HCT116 (cell line): ENCODE measurements at places on chromosomes 7 and 10.

DNA sequence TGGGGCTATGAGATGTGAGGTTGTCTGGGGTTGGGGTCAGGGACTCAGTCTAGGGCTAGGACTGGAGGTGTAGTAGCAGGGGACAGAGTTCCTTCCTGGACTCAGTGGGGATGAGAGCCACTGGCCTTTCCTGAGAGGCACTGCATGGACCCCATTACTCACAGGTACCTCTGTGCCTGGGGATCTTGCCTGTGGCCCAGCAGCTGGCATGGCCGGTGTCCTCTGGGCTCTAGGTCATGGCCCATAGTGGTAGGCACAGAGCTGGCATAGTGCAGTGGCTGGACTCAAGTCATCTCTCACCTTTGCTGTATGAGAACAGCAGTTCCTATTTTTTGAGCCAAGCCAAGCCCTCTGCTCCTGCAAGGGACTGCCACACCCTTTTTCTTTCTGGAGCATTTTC lies 51.9 kb downstream of the NEURL1 start:
- no peak overlapping the region for H3K27ac ChIP-seq
- H3K4me3 ChIP-seq, result no peak overlapping the region
- no peaks in the 10 kb centered on the region for H3K36me3 ChIP-seq
- no peak for DNase-seq
- H3K27me3 ChIP-seq, result no peaks in the 10 kb centered on the region

DNA sequence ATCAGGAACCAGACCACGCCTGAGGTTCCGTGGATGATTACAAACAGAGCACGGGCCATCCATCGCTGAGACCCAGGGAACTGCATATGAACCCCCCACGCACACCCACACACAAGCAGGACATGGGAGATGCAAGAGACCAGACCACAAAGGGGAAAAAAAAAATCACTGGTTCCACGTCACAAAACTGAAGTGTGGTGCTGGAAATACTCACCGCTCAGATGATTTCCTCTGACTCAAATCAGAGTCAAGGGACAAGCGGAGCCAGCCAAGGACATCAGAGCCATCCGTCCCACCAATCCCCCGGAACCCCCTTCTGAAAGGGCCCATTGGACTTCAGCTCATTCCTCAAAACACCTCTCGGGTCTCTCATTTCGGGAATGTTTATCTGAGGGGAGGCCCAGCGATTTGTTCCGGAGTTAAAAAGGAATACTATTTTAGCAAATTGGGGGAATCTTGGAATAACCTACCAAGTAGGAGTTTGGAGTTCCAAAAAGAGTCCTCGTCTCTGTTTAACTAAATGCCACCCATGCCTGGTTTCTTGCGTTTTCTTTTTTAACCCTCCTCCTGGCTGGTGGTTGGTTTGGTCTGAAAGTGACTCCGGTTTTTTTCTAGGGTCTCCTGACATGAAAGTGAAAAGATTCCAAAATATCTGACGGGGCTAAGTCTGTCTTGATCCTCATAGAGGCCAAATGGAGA lies 15.0 kb downstream of the SNX8 start:
- H3K27me3 ChIP-seq, result no peaks in the 10 kb centered on the region
- peaks cover 3% of the 10 kb centered on the region; the same call in 1 of the 2 replicates for H3K4me1 ChIP-seq
- H3K36me3 ChIP-seq, result no peaks in the 10 kb centered on the region
- DNase-seq, result no peak
- no peak overlapping the region for H3K4me3 ChIP-seq

DNA sequence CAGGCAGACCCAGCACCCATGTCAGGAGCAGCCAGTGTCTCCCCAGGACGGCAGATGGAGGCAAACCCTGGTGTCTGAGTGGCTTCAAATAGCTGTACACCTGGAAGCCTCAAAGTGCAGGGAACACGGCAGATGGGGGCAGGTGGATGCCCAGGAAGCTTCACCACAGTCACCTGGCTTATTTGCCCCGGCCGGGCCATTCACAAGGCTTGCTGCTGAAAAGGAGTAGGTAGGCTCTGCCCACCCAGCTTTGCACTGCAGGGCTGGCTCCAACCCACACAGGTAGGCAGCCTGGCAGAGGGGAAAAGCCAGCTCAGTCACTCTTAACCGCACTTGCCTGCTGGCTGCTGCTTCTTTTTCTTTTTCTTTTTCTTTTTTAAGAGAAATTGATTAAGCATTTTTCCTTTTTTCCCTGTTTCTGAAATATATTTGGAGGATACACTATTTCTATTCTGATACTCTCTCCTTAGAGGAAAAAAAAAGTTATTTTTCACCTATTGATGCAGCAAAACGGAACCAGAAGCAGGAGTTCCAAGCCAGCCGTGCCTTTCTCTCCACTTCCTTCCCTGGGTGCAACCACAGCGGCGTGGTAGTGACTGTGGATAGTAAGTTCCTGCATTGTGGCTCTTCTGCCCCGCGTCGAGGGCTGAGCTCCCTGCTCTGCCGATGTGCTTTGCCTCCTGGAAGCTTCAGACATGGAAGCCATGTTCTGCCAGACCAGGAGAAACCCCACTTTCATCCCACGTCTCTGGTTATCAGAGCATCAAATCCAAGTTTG lies 118.3 kb downstream of the KLF6 start:
- H3K4me3 ChIP-seq, result no peak overlapping the region
- 0 out of 2 replicates have a peak, but pooled peaks cover 4% of the 10 kb centered on the region for H3K4me1 ChIP-seq
- no peak overlapping the region for H3K27ac ChIP-seq
- DNase-seq, result no peak
- no peaks in the 10 kb centered on the region for H3K36me3 ChIP-seq
- H3K27me3 ChIP-seq, result no peaks in the 10 kb centered on the region

DNA sequence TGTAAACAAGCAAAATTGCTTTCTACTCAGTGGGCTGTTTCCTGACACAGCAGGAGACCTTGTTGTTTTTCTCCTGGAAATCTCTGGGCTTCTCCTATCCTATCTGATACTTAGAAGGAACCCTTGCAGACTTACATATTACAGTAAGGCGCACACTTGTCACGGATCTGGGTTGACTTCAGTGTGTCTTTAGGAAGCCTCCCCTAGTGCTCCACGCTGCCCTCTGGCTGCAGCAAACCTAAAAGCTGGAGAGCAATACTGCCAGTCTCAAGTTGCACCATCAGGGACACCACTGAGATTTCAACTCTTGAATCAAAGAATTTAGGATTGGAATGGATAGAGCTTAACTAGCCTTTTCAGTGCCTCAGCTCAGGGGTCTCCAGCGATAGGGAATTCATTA lies 495.3 kb downstream of the LRMDA start:
- peaks cover 10% of the 10 kb centered on the region; the same call in 1 of the 2 replicates for H3K27me3 ChIP-seq
- H3K36me3 ChIP-seq, result no peaks in the 10 kb centered on the region
- DNase-seq, result peak; percentile 24
- H3K4me3 ChIP-seq, result no peak overlapping the region
- no peaks in the 10 kb centered on the region for H3K4me1 ChIP-seq

DNA sequence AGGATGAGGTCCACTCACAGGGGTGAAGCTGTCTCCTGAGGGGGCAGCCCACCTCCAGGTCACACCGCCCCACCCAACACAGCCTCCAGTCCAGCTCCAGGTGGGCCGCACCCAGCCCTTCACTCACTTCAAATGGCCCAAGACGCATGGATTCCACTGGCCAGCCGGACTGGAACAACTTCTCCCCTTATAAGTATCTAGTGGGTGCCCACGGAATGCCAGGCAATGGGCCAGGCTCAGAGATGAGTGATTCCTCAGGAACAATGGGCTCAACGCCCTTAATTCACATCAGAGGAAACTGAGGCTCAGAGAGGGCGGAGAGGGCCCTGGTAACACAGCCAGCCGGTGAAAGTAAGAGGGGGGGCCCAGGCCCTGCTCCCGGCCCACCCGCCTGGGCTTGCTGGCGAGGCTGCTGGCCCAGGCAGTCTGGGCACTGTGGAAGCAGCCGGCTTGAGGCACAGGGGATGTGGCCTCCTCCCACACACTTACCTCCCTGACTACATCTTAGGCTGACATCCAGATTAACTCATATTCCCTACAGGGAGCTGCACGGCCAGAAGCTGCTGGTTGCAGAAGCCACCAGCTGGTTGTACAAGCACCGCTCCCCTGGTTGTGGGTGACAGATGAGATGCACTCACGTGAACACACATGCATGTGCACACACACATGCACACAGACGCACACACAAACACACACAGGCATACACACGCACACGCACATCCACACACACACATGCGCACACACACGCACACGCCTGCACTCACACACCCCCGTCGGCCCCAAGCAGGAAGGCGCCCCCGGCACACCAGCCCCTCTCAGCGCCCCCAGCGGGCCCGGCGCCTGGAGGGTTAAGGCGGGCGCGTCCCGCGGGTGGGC lies 1.0 kb upstream of the FAM20C start:
- no peaks in the 10 kb centered on the region; the same call in 1 of the 2 replicates for H3K36me3 ChIP-seq
- peaks cover 21% of the 10 kb centered on the region for H3K4me1 ChIP-seq
- peak overlapping the region; percentile 58 for H3K4me3 ChIP-seq
- DNase-seq, result peak; percentile 10
- H3K27me3 ChIP-seq, result no peaks in the 10 kb centered on the region
- peak overlapping the region; percentile 76; the same call in 1 of the 2 replicates for H3K27ac ChIP-seq

- peak overlapping the region; percentile 2; the same call in 1 of the 2 replicates for H3K27ac ChIP-seq
- no peak for DNase-seq
- H3K27me3 ChIP-seq, result no peaks in the 10 kb centered on the region
- H3K36me3 ChIP-seq, result no peaks in the 10 kb centered on the region
Measured at GRCh38 chr10:24958721-24959381, 6.4 kb upstream of the PRTFDC1 start.
